ENCODE measurements at places on chromosomes 2 and 18.
A peak's percentile ranks its signal among the peaks of the same experiment; 100 is the strongest.

DNA sequence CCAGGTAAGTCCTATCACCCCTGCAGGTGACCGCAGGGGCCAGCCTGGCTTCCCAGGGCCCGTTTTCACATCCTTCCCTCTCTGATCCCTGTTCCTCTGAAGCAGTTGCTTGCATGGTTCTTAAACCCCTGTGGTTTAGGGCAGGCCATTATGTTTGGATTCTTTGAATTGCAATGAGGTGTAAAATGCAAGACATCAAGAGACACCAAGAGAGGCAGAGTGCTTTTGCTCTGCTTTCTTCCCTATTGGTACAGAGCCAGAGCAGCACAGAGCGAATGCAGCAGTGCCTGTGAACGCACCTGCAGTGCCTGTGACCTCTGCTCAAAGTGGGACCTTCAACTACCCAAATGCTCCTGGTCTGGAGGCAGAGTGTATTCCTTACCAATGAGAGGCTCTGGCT, 7.6 kb downstream of the RFX8 start:
- DNase-seq = peak; percentile 42

- no peak for DNase-seq
Measured at GRCh38 chr2:224841910-224842309, 125.7 kb upstream of the CCDC195 start.

DNA sequence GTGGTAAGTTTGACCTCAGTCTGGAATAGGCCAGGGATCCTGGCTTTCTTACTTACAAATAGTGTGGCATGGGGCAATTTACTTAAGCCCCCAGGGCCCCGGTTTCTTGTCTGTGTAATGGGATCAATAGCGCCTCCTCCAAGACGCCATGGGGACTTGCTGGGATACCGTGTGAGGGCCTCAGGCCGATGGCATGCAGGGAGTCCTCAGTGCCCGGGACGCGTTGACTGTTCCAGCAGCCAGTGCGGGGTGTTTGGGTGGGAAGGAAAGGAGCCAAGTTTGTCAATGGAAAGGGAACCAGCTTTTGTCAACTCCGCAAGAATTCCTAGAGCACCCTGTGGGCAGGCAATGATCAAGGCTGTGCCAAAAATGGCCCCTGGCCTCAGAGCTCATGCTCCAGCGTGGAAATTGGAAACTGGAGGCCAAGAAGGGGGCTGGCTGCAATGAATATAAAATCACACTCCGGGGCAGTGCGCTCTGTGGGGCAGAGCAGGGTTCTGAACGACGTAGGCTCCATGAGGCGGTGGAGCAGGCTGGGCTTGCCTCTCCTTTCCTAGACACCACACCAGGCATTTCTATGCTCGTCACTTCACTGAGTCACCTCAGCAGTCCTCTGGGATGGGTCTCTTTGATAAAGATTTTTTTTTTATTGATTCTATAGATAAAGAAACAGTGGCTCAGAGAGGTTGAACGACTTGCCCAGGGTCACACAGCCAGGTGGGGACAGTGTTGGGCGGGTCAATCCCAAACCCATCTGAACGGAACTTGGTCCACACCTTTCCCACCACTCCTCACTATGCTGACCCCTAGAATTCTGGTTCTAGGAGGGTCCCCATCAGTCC, 56.7 kb upstream of the ASAP2 start:
- no peak for DNase-seq

DNA sequence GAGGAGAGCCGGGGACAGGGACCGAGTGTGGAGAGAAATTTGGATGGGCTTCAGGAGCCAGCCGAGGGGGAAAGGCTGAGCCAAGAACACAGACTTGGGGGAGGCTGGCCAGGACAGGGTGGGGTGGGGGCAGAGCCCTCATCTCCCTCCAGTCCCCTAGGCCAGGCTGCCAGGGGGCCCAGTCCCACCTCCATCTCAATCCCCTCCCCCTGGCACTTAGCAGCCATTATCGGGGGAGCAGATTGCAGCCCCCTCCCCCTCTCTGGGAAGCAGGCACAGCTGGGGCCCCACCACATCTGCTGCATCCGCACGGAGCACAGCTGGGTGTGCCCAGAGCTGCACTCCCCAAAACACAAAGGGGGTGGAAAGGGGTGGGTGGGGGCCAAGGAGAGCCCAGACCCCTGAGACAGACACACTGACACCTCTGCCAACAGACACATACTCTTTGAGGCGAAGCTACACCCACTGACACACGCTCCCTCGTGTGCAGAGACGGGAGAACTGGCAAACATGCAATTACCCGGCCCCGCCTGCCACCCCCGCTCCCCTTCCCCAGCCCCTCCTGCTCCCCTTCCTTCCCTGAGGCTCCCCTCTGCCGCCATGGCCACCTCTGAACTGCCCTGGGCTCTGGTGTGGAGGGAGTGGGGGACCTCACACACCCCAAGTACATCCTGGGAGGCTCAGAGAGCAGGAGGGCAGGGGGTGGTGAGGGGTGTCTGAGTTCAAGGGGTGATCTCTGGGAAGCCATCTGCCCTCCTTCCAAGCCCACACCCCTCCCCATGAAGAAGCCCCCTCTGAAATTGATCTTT, 5.1 kb upstream of the ASIC4 start:
- no peak for DNase-seq

DNA sequence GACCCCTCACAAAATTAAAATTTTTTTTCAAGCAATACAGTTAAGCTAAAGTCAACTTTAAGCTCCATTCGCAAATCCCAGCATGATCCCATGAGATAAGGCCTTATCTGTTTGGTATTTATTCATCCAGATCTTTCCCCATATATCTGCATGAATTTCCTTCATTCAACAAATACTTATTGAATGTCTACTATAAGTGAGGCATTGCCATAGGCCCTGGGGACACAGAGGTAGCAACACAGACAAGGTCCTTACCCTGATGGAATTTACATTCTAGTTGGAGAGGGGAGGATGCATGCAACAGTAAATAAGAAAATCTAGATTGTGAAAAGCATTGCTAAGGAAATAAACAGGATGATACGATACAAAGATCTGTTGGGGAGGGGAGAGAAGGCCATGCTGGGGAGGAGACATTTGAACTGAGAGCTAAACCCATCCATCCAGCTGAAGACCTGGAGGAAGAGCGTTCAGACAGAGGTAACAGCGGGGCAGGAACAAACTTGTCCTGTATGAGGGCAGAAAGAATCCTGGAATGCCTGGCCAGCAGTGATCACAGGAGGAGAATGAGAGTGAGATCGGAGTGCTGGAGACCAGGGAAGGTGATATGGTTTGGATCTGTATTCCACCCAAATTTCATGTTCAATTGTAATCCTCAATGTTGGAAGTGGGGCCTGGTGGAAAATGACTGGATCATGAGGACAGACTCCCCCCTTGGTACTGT, 71.6 kb downstream of the SDC1 start:
- no peak for DNase-seq

- no peak for DNase-seq
Measured at GRCh38 chr2:225008935-225009334, 33.3 kb downstream of the DOCK10 start.

Measured in IMR-90 (cell line).